ENCODE measurements at places on chromosomes 2 and 18. TPM values are rescaled to one million over a fixed set of nuclear protein-coding genes. Genes with fewer than 3 reads are reported as not detected.

GRCh38 chr18:65753520-65753919 lies 2.7 kb downstream of the CDH7 start:
- no peak for DNase-seq

DNA sequence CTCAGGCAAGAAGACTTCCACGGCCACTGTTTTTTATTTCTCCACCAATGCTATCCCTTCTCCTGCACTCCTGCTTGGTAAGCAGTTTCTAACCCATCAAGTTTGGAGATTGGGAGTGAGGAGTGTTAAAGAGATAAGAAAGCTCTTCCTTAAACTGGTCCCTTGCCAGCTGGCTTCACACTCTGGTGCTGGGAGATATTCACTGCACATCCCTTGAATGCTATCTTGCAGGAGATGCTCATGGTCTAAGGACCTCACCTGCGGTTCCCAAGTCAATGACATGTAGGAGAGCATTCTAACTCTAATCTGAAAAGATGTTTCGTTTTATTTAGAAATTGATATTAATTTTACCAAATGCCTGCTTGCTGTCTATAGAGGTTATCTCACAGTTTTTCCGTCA lies 28.2 kb upstream of the CYRIA start:
- no peak for DNase-seq

GRCh38 chr2:190583507-190584337 lies 49.2 kb upstream of the NEMP2 start:
- no peak for DNase-seq

CD207 gene
- total RNA-seq = not detected

DNA sequence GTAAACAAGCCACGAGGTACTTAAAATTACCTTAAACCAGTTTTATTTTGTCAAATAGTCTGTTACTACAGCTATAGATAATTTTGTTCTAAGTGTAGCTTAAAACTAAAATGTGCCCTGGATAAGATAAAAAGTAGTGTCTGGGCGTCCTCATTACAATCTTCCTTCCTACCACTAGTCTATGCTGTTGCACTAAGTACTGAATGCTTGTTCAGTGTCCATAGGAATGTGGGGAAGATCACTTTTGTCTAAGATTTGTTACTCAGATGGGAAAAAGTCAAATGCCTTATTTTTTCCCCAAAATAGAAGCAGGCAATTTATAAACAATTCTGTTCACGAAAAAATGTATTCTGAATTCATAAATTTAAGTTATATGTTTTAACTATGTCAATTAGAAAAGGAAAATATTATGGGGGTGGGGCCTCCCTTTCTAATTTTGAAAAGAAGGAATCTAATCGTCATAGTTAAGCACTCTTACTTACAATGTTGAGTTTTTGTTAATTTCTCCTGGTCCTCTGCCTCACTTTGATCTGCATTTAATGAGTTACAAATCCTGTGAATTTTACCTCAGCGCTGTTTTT lies 140.4 kb upstream of the VRK2 start:
- DNase-seq = no peak

All from breast epithelium (tissue), 4 donors.